PC-3 (cell line): ENCODE measurements at places on chromosomes 4 and X. TPM values are rescaled to one million over a fixed set of nuclear protein-coding genes. Genes with fewer than 3 reads are reported as not detected.

Gene GABRQ
- total RNA-seq = under 0.01 TPM in 1 of 2 replicates, not detected in the other

GRCh38 chr4:85600501-85600900, 125.6 kb downstream of the ARHGAP24 start:
- no peak for DNase-seq

DNA sequence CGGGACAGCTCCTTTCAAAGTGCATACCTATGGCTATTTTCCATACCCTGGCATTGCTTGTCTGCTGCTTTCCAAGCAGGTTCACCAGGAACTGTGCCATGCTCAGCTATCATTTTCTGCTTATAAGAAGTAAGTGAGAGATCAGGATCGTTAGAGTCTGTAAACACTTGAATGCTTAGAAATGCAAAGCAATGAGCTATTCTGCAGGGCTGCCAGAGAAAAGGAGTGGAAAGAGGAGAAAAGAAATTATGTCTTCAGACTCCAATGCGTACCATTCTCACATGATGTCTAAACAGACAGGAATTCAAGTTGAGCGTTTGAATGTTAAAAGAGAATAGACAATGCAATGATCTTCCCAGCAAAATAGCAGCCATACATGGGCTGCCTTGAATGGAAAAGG, 245.5 kb upstream of the SLC7A11 start:
- no peak for DNase-seq

Gene MGAT4D
- not detected in 2 replicates for total RNA-seq

DNA sequence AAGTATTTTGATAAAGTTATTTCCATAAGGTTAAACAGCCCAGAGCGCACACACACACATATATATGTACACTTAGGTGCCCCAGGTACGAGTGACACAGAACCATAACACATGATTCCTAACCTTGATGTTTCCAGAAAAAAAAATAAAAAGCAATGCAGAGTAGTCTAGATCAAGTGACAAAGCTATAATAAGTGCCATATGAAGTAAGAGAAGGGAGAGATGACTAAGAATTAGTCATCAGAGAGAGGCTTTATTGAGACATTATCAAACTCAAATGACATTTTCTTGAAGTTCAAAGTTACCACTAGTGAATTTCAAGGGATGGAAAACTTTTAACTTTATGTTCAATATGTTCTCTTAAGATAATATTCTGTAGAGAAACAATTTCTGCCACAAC, 215.0 kb downstream of the HTR2C start:
- peak; percentile 54 for DNase-seq

DNA sequence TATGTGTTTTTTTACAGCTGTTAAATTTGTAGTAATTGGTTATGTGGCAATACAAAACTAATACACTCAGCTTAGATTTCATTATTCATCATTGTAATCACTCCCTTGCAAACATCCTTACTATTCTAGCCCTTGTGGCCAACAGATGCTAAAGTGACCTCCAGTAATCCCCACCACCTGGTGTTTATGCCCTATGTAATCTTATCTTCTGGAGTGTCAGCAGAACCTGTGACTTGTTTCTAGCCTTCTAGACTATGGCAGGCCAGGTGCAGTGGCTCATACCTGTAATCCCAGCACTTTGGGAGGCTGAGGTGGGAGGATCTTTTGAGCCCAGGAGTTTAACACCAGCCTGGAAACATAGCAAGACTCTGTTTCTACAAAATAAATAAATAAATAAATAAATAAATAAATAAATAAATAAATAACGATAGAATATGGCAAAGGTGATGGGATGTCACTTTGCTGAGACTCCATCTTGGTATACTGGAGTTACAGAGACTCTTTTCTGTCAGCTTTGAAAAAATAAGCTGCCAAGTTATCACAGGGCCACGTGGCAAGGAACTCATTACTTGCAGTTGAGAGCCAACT, 12.3 kb upstream of the TSR2 start:
- no peak for DNase-seq

Gene MAGEC3
- not detected in 2 replicates for total RNA-seq

DNA sequence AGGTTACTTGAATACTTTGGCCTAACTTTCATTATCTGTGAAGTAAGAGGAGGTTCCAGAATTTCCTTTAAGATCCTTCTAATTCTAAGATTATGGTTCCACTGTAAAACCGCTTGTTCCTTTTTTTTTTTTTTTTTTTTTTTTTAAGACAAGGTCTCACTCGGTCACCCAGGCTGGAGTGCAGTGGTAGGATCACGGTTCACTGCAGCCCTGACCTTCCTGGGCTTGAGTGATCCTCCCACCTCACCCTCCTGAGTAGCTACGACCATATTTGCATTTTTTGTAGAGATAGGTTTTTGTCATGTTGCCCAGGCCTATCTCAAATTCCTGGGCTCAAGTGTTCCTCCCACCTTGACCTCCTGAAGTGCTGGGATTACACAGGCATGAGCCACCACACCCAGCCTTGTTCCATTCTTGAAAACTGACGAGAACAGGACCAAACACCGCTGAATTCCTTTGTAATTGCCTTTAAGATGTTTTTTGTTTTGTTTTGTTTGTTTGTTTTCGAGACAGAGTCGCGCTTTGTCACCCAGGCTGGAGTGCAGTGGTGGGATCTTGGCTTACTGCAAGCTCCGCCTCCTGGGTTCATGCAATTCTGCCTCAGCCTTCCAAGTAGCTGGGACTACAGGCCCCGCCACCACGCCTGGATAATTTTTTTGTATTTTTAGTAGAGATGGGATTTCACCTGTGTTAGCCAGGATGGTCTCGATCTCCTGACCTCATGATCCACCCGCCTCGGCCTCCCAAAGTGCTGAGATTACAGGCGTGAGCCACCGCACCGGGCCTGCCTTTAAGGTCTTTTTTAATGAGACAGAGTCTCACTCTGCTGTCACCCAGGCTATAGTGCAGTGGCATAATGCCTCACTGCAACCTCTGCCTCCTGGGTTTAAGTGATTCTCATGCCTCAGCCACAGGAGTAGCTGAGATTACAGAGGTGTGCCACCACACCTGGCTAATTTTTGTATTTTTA, 6.8 kb downstream of the PDS5A start:
- DNase-seq = peak; percentile 12

Gene MUC7
- 0.04 TPM in 1 of 2 replicates, not detected in the other for total RNA-seq

DNA sequence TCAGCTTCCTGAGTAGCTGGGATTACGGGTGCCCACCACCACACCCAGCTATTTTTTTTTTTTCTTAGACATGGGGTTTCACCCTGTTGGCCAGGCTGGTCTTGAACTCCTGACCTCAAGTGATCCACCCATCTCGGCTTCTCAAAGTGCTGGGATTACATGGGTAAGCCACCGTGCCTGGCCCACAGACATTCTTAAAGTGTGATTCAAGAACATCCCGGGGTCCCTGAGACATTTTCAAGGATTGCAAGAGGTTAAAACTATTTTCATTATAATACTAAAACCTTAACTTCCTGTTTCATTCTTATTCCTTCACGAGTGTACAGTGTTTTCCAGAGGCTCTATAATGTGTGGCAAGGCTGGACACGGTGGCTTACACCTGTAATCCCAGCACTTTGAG, 318.7 kb downstream of the CAMK2D start:
- no peak for DNase-seq

DNA sequence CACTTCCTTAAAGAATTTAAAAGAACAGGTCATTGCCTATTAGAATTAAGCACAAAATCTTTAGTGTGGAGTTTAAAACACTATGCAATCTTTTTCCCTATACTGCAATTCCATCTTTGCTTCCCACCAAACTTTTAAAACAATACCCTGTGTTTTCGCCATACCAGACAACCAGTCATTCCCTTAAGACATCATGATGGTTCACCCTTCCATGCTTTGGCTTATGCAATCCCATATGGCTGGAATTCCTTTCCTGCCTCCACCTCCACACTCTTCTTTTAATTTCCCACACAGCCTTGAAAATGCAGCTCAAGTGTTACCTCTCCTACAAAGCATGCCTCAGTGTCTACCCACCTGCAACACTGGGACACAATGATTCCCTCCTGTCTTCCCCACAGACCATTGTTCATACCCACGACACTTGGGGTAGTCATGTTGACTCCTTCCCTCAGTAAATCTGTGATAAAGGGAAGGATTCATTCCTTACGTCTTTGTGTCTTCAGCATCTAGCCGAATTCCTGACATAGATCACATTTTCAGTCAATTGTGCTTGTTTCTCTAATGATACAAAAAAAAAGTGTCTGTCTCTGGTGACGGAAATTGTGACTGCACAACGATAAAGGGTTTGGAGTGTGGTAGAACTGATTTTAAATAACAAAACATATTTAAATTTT, 166.3 kb downstream of the FNIP2 start:
- DNase-seq = no peak

GRCh38 chr4:168138143-168138542, 45.8 kb downstream of the ANXA10 start:
- DNase-seq = peak; percentile 63

GRCh38 chr4:3374011-3374645, 67.6 kb upstream of the HGFAC start:
- no peak for DNase-seq

- no peak for DNase-seq
These were observed 152.6 kb upstream of the HAND2 start for GRCh38 chr4:173682609-173683008.

Gene PAGE2
- total RNA-seq = not detected in 2 replicates

GRCh38 chr4:38490753-38491446, 173.1 kb upstream of the KLF3 start:
- DNase-seq = no peak

- no peak for DNase-seq
These were observed 8.7 kb downstream of the GCNA start for GRCh38 chrX:71586929-71587328.

Gene SSX4
- not detected in 2 replicates for total RNA-seq
